ENCODE measurements at places on chromosomes 3 and 15.
A peak's percentile ranks its signal among the peaks of the same experiment; 100 is the strongest.

DNA sequence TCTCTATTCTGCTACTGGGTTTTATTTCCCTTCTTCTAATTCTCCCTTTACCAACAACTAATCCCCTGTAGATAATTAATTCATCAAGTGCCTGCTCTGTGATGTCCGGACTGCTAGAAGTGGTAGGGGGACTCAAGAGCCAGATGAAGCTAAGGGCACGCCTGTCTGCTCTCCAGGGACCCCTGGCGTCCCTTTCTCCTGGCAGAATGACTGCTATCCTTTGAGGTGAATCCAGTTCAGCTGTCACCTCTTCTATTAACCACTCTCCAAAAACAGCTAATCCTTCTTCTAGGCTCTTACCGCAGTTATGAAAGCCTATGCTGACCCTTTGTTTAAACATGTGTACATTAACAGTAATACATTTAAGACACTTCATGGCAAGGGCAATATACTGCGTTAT lies 1.4 kb upstream of the CHRNA7 start:
- no peak for DNase-seq

DNA sequence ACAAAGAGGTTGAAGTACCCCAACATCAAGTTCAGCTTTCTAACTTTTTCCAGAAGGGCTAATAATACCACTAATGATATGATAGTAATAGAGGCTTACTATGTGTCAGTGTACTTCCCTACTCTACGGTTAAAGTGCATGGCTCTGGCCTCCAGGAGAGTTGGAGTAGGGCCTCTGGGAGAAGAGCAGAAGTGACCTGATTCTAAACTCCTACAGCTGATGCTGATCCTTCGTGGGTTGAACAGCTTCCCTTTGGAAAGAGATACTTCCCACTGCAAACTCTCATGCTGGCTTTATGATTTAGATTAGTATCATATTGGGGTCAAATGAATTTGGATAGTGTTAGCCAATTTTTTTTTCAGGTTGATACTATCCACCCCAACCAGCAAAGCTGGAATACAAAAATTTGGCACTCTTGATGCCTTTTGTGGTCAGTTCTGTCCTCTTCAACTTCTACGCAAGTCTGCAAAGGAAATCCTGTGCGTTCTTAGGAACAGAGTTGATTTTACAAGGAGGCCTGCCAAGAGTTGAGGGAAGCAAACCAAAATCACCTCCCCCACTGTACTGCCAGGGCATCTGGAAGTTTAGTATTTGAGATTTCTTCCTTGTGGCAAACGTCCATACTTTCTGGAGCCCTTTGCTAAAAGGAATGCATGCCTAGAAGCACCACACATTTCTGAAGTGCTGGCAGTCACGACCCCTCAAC lies 17.8 kb downstream of the TMEM212 start:
- DNase-seq: no peak

GRCh38 chr3:52671676-52672075 lies 14.0 kb downstream of the PBRM1 start:
- DNase-seq: no peak

DNA sequence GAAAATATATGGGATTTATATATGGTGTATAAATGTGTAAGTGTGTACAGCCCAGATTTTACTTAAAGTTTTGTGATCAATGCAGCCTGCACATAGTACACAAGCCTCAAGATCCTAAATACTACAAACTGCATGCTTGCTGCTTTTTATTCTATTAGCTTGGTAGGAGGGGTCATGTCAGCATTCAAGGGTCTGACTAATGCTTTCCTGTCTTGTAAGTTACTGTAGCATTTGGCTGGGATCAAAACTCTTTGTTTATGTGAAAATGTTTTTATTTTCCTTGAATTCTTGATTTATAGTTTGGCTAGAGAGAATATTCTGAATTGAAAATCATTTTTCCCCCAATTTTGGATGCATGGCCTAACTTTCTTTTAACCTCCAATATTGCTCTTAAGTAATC lies 370.9 kb downstream of the NSUN3 start:
- DNase-seq: no peak

GRCh38 chr3:172580680-172581401 lies 57.6 kb upstream of the TNFSF10 start:
- no peak for DNase-seq

GRCh38 chr3:109362823-109363222 lies 25.5 kb upstream of the DPPA4 start:
- no peak for DNase-seq

- no peak for DNase-seq
Observed at GRCh38 chr3:133113526-133113925, 75.3 kb downstream of the TMEM108 start.

DNA sequence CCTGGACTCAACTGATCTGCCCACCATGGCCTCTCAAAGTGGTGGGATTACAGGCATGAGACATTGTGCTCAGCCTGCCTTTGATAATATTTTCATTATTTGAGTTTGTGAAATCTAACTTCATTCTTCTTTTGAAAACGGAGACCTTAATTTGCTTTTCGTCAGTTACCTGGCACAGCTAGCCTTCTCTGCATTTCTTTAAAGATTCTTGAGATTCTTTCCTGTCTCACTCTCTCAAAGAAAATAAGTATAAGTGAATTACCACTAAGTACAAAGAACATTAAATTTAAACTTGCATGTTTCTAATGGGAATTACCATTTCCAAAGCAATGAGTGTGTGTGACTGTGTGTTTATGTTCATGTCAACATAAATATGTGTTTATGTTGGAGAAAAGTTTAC lies 187.9 kb downstream of the NFKBIZ start:
- DNase-seq: no peak

- DNase-seq: peak; percentile 69
Observed at GRCh38 chr3:52220380-52221026, 4.9 kb downstream of the TLR9 start.

DNA sequence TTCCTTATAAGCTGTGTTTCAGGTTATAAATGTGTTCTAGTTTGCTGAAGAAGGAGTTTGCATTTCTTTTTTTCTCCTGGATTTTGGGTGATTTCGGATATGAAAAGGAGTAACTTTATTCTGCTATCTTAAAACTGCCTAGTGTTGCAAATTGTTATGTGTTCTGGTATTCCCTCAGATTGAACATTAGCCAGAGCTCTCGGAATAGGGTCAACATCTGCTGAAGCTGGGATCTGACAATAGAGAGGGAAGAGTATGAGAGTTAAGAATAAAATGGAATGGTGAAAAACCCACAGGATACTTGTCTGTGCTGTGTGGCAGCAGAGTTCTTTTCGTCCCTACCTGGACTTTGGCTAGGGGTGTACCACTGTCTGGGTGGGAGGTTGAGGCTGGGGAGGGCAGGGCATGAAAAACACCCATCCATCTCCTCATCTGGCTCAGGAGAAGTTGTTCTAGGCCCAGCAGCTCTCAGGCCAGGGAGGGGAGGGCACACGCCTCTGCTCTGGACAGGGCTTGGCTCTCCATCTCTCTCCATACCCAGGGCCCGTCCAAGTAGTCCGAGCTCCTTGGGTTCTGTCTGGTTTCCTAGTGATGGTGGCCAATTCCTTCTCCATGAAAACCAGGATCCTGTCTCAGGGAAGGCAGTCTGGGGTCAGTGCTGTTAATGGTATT lies 13.2 kb downstream of the SPSB4 start:
- no peak for DNase-seq

GRCh38 chr3:43394041-43394554 lies 107.8 kb downstream of the SNRK start:
- no peak for DNase-seq

GRCh38 chr3:32643354-32643753 lies 41.6 kb upstream of the CNOT10 start:
- DNase-seq: no peak

DNA sequence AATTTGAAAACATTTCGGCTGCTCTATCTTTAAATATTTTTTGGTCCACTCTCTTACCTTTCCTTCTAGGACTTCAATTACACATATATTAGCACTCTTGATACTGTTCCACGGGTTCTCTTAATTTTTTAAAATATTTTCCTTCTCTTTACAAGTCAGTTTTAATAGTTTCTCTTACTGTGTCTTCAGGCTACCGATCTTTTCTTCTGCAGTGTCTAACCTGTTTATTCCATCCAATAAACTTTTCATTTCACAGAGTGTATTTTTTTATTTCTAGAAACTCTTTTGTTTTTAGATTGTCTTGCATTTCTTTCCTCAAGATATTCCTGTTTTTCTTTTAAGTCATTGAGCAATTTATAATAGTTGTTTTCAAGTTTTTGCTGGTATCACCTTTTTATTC lies 27.7 kb downstream of the TCF12 start:
- DNase-seq: no peak
